ENCODE measurements at places on chromosomes 11 and 22.

GRCh38 chr22:27990879-27991278, 71.8 kb upstream of the PITPNB start:
- DNase-seq: no peak

GRCh38 chr11:117232092-117232878, at the start of gene RNF214:
Gene RNF214, plus strand, starts transcription at chr11:117232671. Its CDS starts 1,602 bp downstream, at chr11:117234273.
- peak; percentile 79 for DNase-seq

GRCh38 chr22:23841736-23842445, 3.1 kb upstream of the DERL3 start:
- peak; percentile 58 for DNase-seq

GRCh38 chr11:6606471-6607189, 3.1 kb downstream of the ILK start:
- peak; percentile 80 for DNase-seq

DNA sequence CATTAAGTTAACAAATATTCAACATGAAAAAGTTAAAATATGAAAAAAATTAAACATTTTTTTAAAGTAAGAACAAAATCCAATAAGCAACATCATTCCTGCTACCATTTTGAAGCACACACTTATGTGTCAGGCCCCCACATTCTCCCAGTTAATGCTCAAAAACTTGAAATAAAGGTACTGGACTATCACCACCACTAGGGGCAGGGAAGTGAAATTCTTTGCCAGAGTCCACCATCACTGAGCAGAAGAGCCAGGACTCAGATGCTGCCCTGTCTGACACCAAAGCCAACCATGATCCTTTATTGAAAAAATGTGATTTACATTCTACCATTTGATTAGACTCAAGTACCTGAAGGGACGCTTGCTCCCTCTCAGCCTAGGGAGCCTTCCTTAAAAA, 39.1 kb downstream of the PITPNB start:
- no peak for DNase-seq

DNA sequence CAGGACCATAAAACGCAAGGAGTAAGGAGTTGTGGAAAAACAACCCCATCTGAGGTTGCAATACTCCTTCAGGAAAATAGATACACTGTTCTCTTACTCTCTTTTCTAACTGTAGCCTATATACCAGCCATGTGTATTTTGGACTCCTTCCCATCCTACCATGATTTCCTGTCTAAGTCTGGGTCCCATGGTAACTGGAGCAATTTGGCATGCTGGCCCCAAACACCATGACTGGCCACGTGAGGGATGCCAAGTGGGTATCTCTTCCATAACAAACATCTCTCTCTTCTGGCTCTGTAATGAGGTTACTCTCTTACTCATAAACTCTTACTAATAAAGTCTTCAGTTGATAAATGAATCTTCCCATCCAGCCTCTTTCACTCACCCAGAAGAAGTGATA, 26.5 kb downstream of the ABTB2 start:
- DNase-seq: no peak
